Brain microvascular endothelial cell (primary cell): ENCODE measurements at places on chromosomes 2 and 18.

- no peak for DNase-seq
Observed at GRCh38 chr2:174776675-174777074, 12.4 kb upstream of the CHRNA1 start.

DNA sequence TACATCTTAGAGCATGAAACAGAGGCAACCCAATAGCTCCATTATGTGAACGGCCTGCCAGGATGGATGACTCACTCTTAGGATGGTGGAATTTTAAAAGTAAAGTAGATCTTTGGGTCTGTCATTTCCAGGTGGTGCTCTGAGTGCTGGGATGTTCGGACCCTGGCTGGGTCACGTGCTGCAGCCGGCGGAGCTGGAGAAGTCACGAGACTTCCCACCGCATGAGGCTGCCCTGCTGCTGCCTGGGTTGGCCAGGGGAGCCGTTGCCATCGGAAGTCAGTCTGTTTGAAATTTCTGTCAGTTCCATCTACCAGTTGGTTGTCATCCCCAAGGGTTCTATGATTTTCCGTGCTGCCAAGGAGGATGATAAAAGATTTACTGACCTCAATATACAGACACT, 93.3 kb upstream of the ALKAL2 start:
- no peak for DNase-seq

DNA sequence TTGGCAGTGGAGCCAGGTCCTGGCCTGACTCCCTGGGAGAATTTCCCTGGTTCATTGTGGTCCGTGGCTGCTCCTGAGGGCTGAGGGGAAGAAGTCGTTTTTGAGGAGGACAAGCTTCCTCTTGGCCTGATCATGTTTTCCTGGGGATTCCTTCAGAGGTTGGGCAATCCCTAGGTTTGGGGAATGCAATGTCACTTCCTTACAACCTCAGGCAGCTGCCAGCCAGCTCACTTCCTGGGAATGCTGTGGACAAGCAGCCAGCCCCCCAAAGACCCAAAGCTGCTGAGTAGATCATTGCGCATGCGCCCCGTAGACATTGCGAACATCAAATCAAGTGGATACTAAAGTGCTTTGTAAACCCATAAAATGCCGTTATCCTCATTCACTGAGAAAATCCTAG, 7.7 kb upstream of the DNMT3A start:
- DNase-seq: peak; percentile 19

DNA sequence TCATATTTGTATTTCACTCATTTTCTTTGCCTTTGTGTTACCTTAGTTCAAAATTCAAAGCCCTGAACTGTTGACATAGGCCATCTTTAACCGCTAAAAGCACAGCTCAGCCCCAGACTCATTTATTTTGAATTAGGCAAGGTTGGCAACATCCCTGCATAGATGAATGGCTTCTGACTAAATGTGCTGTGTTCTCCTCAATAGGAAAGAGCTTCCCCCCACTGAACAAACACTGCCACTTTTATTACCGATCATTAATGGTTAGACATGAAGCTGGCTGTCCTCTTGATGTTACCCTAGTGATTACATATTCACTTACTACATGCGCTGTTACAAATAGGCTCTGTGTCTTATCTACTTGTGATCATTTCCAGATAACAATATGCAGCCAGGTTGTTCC, 170.7 kb downstream of the ADCYAP1 start:
- DNase-seq: no peak

GRCh38 chr2:73651591-73652230, 9.5 kb upstream of the NAT8 start:
- DNase-seq: no peak

- no peak for DNase-seq
Observed at GRCh38 chr18:8657873-8658470, 47.4 kb upstream of the MTCL1 start.

DNA sequence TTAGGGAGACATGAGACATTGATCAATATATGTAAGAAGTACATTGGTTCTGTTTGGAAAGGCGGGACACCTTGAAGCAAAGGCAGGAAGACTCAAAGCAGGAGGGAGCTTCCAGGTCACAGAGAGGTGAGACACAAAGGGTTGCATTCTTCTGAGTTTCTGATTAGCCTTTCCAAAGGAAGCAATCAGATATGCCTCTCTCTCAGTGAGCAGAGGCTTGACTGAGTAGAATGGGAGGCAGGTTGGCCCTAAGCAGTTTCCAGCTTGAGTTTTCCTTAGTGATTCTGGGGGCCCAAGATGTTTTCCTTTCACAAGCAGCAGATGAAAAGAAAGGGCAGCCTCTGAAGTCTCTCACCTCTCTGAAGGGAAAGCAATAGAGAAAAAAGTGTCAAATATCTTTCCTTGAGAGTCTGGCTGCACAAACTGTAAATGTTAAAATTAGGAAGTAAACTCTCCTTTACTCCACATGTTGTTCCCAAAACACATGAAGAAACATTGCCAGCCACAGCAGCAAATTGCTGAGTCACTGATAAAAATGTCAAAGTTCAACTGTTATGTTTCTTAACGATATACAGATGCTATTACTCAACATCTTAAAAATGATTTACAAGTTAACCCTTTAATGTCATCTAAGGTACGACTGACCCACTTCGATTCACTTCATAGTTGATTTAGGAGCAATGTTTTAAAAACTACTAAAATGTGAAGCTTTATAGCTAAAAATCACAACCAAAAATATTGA, 40.3 kb downstream of the CYB5A start:
- peak; percentile 65 for DNase-seq

- no peak for DNase-seq
Observed at GRCh38 chr2:196697825-196698224, 58.3 kb downstream of the CCDC150 start.

DNA sequence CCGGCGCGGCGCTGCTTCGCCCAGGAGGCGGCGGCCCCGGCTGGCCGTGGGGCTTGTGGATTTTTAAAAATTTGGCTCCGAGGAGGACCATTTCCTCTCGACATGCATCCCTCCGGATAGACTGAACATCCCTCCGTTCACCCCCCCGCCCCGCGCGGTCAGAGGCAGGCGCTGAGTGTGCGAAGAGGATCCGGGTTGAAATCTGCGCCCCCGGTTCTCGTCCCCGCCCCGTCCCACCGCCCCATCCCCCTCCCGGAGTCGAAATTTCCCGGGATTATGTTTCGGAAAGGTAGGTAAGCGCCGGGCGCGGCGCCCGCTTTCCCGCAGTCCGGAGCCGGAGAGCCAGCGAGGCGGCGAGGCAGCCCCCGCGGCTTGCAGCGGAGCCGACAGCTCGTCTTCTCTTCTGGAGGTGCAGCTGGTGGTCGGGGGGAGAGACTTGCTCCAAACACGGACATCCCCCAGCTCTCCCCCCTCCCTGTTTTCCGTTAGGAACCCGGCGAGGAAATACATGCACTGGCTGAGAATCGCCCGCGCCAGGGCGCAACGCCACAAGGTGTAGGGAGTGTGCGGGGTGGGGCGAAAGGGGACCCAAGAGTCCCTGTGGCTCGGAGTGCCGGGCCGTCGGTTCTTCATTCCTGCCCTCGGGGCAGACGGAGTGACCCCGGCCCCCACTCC, at the start of gene PRKCE:
PRKCE (plus strand) TSS at position 261 of the 675 bp plus-strand sequence.
- peak; percentile 17 for DNase-seq

DNA sequence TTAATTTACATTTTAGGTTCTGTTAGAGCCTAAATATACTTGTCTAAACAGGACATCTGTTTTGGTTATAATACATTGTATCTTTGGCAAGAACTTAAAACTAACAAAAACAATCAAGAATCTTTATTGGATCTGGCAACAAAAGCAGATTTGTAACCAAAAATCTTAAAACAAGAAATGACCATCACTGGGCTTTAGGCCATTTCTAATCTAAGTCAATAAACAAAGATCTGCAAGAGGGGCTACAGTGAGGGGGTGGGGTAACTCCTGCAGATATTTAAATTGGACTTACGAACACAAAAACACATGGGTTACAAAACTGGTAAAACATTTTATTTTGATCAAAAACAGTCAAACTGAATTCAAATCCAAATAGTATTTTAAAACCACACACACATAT, 77.3 kb downstream of the SRBD1 start:
- DNase-seq: no peak

DNA sequence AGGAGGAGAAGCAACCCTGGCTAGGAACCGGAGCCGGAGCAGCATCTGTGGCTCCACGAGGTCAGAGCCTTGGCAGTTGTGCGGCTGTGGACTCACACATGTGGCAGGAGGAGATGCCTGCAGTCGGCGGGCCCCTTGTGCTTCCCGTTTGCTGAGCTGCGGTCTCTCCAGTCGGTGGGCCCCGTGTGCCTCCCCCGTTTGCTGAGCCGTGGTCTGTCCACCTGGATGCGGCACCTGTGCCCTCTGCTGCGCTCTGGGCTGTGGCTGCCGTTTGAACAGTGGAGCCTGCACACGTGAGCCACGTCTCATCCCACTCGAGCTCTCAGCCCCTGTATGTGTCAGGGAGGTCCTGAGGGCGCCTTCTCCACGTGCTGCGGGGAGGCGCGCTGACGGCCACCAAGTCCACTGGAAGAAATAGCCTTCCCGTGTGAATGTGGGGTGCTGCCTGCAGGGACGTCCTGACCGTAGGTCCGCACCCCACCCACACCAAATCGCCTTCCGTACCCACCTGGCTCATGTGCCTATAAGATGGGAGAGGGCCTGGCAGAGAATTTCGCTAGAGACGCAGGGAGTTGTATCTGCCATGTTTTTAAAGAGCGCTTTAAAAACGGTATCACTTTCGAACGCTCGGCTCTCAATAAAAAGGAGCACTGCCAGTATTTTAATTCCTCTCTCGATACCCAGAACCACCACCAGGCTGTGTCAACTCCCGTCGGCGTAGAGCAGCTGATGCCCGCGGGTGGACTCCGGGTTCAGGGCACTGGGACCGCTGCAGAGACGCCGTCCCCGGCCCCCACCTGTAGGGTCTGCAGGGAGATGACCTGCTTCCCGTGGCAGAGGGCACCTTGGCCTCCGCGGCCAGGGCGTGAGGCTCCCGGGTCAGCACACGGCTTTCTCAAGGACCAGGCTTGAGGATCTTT, 117.0 kb downstream of the NFATC1 start:
- DNase-seq: no peak

DNA sequence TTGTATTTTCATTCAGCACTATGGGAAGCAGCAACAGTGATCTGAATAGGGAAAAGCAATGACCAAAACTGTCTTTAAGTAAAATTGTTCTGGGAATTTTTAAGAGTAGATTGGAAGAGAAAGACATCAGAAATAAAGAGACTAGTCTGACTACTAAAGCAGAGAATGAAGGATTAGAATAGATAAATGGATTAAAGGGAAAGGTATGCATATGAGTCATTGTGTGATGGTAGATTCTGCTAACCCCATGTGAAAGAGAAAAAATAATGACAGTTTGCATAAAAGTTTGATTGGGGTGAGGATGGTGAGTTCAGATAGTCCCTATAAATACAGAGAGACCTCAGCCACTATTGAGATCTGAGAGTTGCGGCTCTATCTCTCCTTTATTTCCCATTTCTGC, 139.6 kb upstream of the DCC start:
- DNase-seq: no peak

DNA sequence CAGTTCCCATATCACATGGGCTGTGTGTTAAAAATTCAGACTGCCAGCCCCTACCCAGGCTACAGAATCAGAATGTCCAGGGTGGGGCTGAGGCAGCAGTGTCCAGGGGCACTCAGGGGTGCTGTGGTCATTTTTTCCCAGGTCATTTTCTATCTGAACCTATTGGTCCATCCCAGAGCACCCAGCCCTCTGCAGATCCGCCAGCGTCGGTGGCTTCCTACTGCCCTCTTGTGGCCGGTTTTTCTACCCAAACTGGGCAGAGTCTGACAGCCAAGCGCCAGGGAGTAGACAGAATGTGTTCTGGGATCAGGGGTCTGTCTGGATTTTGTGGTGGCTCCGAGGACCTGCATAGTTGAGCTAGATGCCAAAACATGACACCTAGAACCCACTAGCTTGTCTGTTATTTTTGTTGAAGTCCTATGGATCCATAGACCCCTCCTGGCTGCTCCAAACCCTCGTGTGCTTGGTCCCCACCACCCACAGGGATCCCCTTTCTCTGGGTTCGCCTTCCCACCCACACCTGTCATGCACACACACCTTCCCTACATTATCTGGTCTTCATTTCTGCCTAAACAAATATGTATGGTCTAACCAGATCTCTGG, 34.1 kb upstream of the RMDN2 start:
- peak; percentile 50 for DNase-seq

- DNase-seq: peak; percentile 96
Observed at GRCh38 chr2:30711646-30712085, 95.6 kb downstream of the CAPN13 start.

DNA sequence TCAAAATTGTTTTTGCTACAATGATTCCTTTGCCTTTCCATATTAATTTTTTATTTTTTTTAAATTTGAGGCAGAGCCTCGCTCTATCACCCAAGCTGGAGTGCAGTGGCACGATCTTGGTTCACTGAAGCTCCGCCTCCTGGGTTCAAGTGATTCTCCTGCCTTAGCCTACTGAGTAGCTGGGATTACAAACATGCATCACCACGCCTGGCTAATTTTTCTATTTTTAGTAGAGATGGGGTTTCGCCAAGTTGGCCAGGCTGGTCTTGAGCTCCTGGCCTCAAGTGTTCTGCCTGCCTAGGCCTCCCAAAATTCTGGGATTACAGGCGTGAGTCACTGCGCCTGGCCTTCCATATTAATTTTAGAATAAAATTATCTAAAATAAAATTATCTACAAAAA, 41.3 kb downstream of the PTPN4 start:
- no peak for DNase-seq

DNA sequence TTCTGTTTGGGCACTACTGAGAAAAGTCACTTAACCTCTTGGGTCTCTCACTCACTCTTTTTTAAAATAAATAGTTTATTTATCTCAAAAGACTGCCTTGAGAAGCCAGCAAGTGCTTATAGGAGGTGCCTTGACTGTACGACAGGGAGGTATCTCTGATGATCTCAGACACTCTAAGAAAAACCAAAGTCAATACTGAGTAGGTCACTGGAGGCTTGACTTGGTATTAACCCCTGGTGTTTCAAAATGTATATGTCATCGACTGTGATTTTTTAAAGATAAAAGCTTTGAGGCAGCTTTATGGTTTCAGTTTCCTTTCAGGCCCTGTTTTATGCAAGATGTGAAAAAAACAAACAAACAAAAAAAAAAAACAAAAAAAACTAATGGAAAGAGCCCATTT, 33.7 kb downstream of the MREG start:
- no peak for DNase-seq

DNA sequence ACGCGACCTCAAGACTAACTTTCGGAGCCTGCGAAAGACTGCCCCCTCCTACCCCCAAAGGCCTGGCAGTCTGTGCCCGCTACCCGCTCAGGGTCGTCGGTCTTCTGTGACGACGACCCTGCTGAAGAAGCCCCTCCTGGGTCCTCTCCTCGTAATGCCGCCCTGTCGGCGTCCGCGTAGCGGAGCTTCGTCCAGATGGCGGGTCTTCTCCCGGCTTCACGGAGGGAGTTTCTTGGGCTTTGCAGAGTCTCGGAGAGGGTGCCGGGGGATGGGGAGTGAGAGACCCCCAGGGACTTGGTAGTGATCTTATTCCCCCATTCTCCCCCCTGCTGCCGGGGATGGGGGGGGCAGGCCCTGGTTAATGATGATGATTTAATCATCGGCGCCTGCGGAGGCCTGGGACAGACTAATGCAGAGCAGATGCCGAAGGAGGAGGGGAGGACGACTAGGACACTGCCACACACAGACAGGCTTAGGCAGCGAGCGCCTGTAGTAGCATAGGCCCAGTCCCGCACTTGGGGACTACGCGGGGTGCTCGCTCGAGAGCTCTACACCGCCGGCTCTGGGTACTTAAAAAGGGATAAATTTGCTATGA, 528 bp upstream of the PCGF1 start:
- no peak for DNase-seq
